ENCODE measurements at places on chromosomes 12 and 14.

- DNase-seq = no peak
Observed at GRCh38 chr12:6532927-6533652, 1.2 kb upstream of the GAPDH start.

- DNase-seq = no peak
Observed at GRCh38 chr14:30873308-30874119, 845 bp upstream of the COCH start.

GRCh38 chr12:256225-256624, 6.4 kb downstream of the SLC6A13 start:
- no peak for DNase-seq

DNA sequence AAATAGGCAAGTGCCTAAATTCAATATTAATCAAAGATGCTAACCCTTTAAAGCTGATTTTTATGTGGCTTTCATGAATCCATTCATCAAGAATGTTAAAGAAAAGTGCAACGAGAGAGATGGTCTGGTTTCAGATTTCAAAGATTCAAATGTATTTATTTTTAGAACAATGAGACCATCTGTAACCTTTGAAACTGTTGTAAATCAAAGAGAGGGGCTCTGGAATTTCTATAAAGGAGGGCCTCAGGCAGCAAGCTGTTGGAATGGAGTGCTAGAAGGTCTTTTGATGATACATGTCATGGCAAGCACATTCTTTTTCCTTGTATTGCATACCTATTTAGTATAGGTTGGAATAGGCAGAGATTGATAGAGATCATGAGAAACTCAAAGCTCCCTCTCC, 433.0 kb downstream of the LRIG3 start:
- DNase-seq = no peak

DNA sequence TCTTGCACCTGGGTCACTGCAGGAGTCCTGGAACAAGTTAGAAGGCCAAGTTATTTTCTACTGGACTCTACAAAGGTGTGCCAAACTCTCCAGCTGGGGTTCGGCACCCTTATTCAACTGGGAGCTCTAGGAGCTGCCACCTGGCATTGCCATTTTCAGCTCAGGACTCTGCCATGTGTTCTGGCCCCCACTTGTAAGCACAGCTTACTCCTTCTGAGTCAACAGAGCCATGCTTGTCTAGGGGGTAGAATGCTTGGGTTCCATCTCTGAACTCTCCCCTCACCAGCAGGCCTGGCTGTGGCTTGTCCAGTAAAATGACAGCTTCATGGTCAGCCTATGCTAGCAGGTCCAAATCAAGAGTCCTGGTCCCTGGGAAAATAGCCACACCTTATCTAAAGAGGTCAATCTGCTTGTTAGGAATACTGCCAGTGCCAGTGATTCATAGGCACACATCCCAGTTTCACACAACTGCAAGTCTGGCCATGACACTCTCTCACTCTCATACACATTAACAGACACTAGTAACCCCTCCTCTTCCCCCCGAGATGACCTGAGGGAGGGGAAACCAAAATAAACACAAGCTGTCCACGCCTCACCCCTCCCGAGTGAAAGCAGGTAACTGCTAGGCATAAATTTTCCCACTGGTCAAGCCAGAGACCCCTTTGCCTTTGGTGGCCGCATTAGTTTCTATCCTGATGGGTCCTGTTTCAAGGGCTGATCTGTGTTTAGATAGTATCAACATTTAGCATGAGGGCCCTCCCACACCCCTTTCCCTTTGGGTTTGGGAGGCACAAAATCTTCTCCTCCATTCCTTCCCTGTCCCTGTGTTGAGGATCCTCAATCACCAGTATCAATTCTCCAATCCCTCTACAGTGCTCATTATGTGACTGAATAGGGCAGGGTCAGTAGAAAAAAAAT, 182.3 kb upstream of the GZMB start:
- DNase-seq = no peak

DNA sequence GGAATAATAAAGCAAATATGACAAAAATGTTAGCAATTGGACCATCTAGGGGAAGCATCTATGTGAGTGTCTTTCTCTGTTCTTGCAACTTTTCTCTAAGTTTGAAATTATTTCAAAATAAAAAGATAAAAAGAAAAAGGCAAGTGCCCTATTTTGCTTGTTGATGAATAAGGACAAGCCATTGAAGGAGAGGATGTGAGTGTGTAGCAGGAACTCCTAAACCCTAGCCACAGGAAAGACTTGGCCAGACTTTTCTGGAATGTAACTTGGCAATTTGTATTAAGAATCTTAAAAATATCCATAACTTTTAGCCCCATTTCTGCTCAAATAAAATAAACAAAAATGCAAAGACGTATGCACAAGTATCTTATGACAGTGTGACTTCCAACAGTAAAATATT, 279.4 kb downstream of the CACNA1C start:
- DNase-seq = no peak

DNA sequence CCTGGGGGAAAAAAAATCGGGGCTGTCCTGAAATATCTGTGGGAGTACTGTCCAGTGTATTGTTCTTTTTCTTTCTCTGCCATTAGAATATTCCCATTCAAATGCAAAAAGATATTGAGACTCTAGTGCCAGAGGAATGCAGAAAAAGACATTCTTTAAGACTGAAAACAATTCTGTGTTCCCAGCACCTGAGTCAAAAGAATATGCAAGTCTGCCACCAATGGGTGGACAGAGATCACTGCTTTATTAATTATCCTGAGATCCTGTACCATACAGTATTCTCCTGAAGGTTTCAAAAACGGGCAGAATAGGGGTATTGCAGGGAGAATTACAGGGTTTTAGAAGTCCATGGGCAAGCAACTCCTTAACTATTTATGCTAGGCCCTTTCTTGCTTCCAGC, 361.8 kb downstream of the C12orf50 start:
- no peak for DNase-seq

Data from T-cell (primary cell).